Stimulated activated CD4-positive, alpha-beta T cell treated with anti-CD3 and anti-CD28 coated beads, Interleukin-1b, Interleukin-23, amount 100 ng/mL, for 4 hours (primary cell): ENCODE measurements at places on chromosomes 4 and X.

GRCh38 chr4:3387154-3387942 is 54.4 kb upstream of the HGFAC start:
- DNase-seq, result no peak

- no peak for DNase-seq
Observed at GRCh38 chrX:41389311-41389888, 55.4 kb downstream of the DDX3X start.

GRCh38 chrX:120000490-120001246 is 57.1 kb upstream of the NKAP start:
- no peak for DNase-seq

DNA sequence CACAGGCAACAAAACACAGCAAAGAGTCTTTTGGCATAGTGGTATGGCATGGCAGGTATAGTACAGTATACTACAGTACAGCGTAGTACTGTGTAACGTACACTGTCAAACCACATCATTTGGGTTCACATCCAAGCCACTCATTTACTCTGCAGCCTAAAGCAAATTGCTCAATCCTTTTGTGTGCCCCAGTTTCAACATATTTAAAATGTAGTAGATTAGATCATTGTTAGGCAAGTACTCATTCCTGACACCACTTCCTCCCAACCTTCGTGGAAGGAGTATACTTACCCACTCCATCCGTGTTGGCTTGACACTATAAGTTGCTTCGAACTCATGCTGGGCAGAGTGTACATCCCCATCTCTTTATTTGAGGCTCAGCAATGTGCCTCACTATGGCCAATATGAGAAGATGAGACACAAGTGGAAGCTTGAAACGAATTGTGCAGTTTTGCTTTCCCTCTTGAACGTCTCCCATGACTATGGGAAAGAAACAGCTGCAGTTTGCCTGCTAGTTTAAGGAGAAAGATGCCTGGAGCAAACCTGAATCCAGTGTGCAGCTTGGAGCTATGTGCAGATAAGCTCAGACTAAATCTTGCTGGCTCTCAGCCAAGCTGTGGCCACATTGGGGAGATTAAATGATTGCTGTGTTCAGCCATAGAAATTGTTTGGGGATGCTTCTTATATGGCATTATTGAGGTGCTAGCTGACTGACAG is 85.7 kb upstream of the TBL1X start:
- DNase-seq, result no peak

- DNase-seq, result no peak
Observed at GRCh38 chr4:76780781-76781697, 116.9 kb downstream of the SOWAHB start.

DNA sequence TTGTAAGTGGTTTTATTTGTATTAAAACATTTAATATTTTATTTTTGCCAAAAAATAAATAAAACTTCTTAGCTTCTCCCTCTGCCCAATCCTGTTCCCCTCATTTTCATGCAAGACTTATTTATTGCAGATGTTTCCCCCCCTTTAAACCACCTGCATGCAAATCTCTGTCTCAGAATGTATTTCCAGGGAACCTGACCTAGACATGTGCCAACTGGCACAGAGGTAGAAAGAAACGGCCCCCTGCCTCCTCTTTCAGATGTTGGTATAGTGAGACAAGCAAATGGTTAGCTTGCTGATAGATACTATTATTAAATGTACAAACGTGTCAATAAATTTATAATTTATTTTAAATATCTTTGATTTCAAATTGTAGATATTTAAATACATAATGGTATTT is 47.1 kb downstream of the KLF3 start:
- DNase-seq, result no peak

DNA sequence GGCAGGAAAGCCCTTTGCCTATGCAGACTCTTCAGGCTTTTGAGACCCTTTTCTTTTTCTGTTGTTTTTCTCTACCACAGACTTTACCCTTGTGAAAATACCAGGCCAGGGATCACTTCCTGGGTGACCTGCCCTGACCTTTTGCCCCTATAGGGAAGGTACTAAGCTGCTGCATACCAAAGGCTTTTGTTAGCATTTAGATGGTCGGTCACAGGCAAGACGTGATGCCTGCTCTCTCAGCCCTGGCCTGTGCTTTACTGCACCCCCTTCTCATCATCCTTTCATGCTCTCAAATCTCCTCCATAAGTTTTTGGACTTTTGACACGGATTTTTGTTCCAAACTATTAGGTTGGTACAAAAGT is 98.2 kb downstream of the ARHGAP10 start:
- DNase-seq, result no peak

GRCh38 chr4:134278675-134279074 is 77.1 kb upstream of the PABPC4L start:
- DNase-seq, result no peak

DNA sequence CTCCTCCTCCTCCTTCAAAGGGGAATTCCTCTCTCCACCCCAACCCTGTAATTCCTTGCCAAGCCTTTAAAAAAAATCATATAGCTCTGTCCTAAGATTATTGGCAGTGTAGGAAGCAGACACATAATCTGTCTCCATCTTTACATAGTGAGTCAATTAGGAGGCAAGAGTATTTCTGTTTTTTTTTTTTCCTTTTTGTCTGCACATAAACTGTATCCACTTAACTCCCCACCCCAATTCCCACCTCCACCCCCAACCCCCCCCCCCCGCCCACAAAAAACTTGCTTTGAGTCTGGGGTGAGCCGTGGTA is 182.5 kb downstream of the RASL11B start:
- no peak for DNase-seq

DNA sequence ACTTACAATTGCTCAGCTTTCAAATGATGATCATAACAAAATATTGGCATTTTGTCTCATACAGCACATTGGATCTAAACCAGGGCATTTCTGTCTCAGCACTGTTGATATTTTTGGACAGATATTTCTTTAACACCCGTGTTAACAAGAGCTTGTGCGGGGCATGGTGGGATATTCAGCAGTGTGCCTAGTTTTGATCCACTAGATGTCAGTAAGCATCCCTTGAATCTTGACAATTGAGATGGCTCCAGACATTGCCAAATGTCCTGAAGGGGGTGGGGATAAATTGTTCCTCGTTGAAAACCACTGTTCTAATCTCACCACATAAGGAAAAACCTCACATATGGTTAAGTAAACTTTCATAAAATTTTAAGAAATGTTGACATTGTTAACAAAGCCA is 806.3 kb downstream of the STIM2 start:
- no peak for DNase-seq

DNA sequence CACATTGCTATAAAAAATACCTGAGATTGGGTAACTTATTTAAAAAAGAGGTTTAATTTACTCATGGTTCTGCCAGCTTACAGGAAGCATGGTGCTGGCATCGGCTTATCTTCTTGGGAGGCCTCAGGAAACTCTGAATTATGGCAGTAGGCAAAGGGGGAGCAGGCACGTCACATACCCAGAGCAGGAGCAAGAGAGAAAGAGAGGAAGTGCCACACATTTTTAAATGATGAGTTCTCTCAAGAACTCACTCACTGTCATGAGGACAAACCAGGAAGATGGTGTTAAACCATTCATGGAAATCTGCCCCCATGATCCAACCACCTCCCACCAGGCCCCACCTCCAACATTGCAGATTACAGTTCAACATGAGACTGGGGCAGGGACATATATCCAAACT is 10.0 kb upstream of the AFF1 start:
- DNase-seq, result no peak

DNA sequence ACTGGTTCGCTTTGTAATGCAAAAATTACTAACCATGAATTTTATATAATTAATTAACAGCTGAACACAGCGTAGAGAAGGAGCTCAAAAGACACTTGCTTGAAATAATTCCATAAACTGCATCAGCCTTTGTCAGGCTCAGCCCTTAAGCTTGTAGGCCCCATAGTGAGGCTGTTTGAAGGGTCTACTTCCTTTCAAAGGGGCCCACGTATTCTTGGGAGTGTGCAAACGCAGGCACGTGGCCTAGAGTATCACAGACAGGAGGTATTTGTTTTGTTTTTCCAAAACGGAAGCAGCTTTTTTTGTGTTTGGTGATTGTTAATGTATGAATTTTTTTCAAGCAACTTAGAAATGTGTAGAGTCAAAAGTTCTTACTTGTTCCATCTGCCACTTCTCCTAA is 25.6 kb upstream of the EGF start:
- no peak for DNase-seq

DNA sequence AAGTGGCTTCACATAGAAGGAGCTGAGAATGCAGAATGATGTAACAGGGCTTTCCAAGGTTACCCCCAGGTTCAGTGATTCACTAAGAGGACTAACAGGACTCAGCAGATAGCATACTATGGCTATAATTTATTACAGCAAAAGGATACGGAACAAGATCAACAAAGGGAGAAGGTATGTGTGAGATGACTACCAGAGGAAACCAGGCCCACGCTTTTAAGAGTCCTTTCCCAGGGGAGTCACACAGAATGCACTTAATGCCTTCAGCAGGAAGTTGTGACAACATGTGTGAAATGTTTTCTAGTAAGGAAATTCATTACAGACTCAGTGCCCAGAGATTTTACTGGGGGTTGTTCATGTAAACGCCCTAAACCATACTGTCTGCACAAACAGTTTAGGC is 373.6 kb upstream of the MAGEB2 start:
- DNase-seq, result no peak

DNA sequence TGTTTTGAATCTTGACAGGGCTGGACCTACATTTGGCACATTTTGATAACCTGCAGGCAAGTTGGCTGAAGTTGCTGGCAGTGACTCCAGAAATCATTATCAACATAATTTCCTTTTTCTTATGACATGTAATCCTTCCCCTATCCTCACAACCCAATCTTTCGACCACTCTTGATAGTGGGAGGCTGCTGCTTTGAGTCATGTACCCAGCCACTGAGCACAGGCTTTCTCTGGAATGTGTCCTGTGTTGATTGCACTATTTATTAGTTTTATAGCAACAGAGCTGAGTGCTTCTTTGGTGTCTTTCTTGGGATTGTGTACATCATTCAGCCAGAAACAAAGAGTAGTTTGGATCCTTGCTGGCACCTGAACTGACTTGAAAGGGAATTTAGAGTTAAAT is 183.1 kb upstream of the LEF1 start:
- DNase-seq, result no peak

GRCh38 chrX:20477219-20477618 is 210.5 kb upstream of the RPS6KA3 start:
- no peak for DNase-seq

GRCh38 chrX:41733939-41734338 is 10.0 kb downstream of the GPR82 start:
- DNase-seq, result no peak
